ENCODE measurements at places on chromosomes 6 and 20. TPM values are rescaled to one million over a fixed set of nuclear protein-coding genes. Genes with fewer than 3 reads are reported as not detected.

ELOVL4 gene
- 1.6 TPM for total RNA-seq

HLA-DRB5 gene
- not detected for total RNA-seq

C20orf141 gene
- not detected for total RNA-seq

POPDC3 gene
- 24.4 TPM for total RNA-seq

SSTR4 gene
- 0.28 TPM for total RNA-seq

Data from A549 treated with Mapracorat at 1 μM for 4 hours (cell line).